ENCODE measurements at places on chromosomes 1 and 21. TPM values are rescaled to one million over a fixed set of nuclear protein-coding genes. Genes with fewer than 3 reads are reported as not detected.

- no peaks in the 10 kb centered on the region for H3K27me3 ChIP-seq
- H3K4me3 ChIP-seq: no peak overlapping the region
- no peak overlapping the region for H3K27ac ChIP-seq
- no peak for DNase-seq
These were observed 11.7 kb downstream of the FLG start for GRCh38 chr1:152313319-152313801.

GRCh38 chr1:28642056-28642846, 616 bp downstream of the TAF12 start:
- peak overlapping the region; percentile 67 for H3K4me3 ChIP-seq
- no peak for DNase-seq
- peak overlapping the region; percentile 92 for H3K27ac ChIP-seq
- H3K36me3 ChIP-seq: no peaks in the 10 kb centered on the region

GRCh38 chr1:54486907-54487306, 61.1 kb upstream of the ACOT11 start:
- no peak for DNase-seq
- H3K36me3 ChIP-seq: no peaks in the 10 kb centered on the region
- peaks cover 31% of the 10 kb centered on the region for H3K4me1 ChIP-seq
- H3K27me3 ChIP-seq: no peaks in the 10 kb centered on the region
- peak overlapping the region; percentile 81 for H3K4me3 ChIP-seq

DNA sequence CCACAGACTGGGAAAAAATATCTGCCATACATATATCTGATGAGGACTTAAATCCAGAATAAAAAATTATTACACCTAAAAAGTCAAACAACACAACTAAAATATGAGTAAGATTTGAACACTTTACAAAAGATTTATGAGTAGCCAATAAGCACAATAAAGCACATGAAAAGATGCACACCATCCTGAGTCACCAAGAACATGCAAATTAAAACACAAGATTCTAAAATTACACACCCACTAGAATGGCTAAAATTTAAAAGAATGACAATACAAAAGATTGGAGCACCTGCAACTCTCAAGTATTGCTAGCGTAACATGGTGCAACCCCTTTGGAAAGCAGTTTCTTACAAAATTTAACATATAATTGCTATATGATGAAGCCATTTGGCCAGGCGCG, 30.9 kb downstream of the DENND2C start:
- H3K36me3 ChIP-seq: no peaks in the 10 kb centered on the region
- no peaks in the 10 kb centered on the region for H3K27me3 ChIP-seq
- H3K4me1 ChIP-seq: no peaks in the 10 kb centered on the region
- no peak for DNase-seq
- H3K27ac ChIP-seq: no peak overlapping the region
- H3K4me3 ChIP-seq: no peak overlapping the region

DNA sequence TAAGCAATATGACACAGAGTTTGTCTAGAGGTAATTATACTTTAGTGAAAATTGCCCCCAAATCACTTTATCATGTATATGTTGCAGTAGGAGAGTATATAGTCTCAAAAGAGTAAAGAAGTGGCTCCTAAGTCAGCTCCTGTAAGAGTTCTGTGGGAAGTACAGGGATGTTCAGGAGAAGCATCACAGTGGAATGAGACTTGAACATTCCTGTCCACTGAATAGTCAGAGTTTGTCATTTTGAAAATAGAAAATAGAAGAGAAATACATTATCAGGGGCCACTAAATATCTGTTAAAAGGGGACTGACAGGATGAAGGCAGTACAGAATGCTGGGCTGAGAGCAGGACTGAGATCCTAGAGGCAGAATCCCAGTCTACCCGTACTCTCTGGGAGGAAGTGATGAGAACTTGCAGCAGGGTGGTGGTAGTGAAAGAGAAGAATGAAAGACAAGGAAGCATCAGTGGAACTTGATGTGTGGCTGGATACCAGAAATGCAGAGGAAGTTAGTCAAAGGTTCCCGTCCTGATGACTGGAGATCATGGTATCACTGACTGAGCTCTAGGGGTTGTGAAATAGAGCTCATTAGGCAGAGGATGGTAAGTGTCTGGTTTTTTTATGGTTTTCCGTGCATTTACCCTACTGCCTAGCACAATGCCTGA, 153.4 kb downstream of the FMN2 start:
- H3K4me3 ChIP-seq: no peak overlapping the region
- no peaks in the 10 kb centered on the region for H3K27me3 ChIP-seq
- H3K4me1 ChIP-seq: no peaks in the 10 kb centered on the region
- no peaks in the 10 kb centered on the region for H3K36me3 ChIP-seq
- H3K27ac ChIP-seq: no peak overlapping the region
- no peak for DNase-seq

GRCh38 chr1:15477646-15478212, 1.8 kb downstream of the CELA2B start:
- DNase-seq: no peak
- no peak overlapping the region for H3K27ac ChIP-seq
- no peak overlapping the region for H3K4me3 ChIP-seq
- no peaks in the 10 kb centered on the region for H3K4me1 ChIP-seq

DNA sequence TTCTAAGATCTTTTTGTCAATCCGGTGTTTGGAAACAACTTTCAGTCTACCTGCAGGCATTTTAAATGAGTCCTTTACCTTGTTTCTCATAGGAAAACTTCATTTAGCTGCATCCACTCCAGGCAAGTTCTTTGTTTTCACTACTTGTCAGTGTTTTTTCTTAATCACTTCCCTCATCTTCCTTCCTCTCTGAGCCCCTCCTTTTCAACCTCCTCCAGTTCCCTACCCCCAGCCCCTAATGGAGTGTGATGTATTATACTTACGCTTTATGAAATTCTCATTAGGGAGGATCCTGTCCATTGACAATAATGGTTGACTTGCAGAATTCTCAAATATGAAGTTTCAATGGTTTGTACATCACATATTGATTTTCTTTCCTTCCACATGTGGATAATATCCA, 62.5 kb upstream of the BACH1 start:
- no peak for DNase-seq
- no peaks in the 10 kb centered on the region for H3K27me3 ChIP-seq
- H3K27ac ChIP-seq: no peak overlapping the region

- no peaks in the 10 kb centered on the region for H3K27me3 ChIP-seq
- peak; percentile 40 for DNase-seq
- no peaks in the 10 kb centered on the region for H3K36me3 ChIP-seq
- H3K4me1 ChIP-seq: peaks cover 14% of the 10 kb centered on the region
- peak overlapping the region; percentile 99 for H3K27ac ChIP-seq
- H3K4me3 ChIP-seq: peak overlapping the region; percentile 93
These were observed 1.1 kb upstream of the SYNC start for GRCh38 chr1:32703479-32704291.

DNA sequence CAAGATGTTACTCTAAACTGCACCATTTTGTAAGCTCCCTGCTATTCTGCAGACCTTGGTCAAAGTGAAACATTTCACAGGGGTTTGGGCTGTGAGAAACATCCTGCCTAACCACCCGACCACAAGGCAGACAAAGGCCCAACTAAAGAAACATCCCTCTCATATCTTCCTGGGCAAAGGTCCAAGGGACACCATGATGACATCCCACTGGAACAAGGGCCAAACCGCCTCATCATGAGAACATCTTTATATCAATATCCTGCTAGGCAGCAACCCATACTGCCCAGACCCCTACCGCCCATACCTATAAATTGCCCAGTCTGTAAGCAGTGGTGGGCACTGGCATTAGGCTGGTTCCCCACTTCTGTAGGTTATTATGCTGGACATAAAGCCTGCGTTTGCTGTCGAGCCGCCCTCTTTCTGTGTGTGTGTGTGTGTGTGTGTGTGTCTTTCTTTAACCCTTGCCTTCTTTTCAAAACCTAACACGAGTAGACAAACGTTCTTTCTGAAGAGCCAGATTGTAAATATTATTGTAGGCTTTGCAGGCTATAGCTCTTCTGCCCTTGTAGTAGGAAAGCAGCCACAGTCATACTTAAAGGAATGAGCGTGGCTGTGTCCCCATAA, 1.0 kb upstream of the PPIE start:
- no peak for DNase-seq
- peaks cover 9% of the 10 kb centered on the region for H3K4me1 ChIP-seq
- no peaks in the 10 kb centered on the region for H3K27me3 ChIP-seq
- peaks cover 16% of the 10 kb centered on the region for H3K36me3 ChIP-seq
- no peak overlapping the region for H3K4me3 ChIP-seq
- no peak overlapping the region for H3K27ac ChIP-seq

- no peak overlapping the region for H3K4me3 ChIP-seq
- H3K36me3 ChIP-seq: no peaks in the 10 kb centered on the region
- H3K27me3 ChIP-seq: no peaks in the 10 kb centered on the region
- DNase-seq: no peak
These were observed 11.9 kb upstream of the DUSP10 start for GRCh38 chr1:221753828-221754188.

GRCh38 chr1:245693116-245693793, 538.5 kb downstream of the KIF26B start:
- H3K36me3 ChIP-seq: no peaks in the 10 kb centered on the region
- H3K27me3 ChIP-seq: no peaks in the 10 kb centered on the region
- no peak overlapping the region for H3K27ac ChIP-seq
- H3K4me1 ChIP-seq: no peaks in the 10 kb centered on the region

DNA sequence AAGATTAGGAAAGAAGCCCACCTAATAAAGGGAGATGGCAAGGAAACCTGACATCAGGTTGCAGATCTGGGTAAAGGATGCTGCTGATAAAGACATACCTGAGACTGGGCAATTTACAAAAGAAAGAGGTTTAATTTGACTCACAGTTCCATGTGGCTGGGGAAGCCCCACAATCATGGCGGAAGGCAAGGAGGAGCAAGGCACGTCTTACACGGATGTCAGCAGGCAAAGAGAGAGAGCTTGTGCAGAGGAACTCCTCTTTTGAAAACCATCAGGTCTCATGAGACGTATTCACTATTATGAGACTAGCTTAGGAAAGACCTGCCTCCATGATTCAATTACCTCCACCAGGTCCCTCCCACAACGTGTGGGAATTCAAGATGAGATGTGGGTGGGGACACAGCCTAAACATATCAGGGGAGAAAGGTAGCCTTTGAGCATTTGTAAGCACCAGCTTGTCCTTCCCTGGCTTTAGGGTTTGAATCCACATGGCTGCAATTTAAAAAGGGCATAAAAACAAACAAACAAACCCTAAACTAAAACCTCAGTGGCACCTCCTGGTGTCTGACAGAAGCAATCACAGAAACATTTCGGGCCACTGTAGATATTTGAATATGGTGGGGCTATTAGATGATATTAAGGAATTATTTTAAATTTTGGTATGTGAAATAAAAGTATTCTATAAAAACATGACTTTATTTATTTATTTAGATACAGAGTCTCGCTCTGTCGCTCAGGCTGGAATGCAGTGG, 33.1 kb downstream of the SLC2A7 start:
- no peak overlapping the region for H3K27ac ChIP-seq
- no peak for DNase-seq
- H3K4me1 ChIP-seq: no peaks in the 10 kb centered on the region
- H3K27me3 ChIP-seq: no peaks in the 10 kb centered on the region

- no peaks in the 10 kb centered on the region for H3K36me3 ChIP-seq
- H3K27me3 ChIP-seq: no peaks in the 10 kb centered on the region
- H3K4me3 ChIP-seq: no peak overlapping the region
- no peaks in the 10 kb centered on the region for H3K4me1 ChIP-seq
- H3K27ac ChIP-seq: no peak overlapping the region
These were observed 31.9 kb downstream of the PRKCZ start for GRCh38 chr1:2082064-2082463.

- H3K27ac ChIP-seq: no peak overlapping the region
- no peaks in the 10 kb centered on the region for H3K36me3 ChIP-seq
- no peak for DNase-seq
- H3K27me3 ChIP-seq: no peaks in the 10 kb centered on the region
These were observed 22.1 kb downstream of the RIPPLY3 start for GRCh38 chr21:37028570-37028969.

- no peak for DNase-seq
- H3K27ac ChIP-seq: no peak overlapping the region
- H3K36me3 ChIP-seq: no peaks in the 10 kb centered on the region
- no peaks in the 10 kb centered on the region for H3K27me3 ChIP-seq
These were observed 6.3 kb upstream of the KYAT3 start for GRCh38 chr1:88998716-88999115.

DNA sequence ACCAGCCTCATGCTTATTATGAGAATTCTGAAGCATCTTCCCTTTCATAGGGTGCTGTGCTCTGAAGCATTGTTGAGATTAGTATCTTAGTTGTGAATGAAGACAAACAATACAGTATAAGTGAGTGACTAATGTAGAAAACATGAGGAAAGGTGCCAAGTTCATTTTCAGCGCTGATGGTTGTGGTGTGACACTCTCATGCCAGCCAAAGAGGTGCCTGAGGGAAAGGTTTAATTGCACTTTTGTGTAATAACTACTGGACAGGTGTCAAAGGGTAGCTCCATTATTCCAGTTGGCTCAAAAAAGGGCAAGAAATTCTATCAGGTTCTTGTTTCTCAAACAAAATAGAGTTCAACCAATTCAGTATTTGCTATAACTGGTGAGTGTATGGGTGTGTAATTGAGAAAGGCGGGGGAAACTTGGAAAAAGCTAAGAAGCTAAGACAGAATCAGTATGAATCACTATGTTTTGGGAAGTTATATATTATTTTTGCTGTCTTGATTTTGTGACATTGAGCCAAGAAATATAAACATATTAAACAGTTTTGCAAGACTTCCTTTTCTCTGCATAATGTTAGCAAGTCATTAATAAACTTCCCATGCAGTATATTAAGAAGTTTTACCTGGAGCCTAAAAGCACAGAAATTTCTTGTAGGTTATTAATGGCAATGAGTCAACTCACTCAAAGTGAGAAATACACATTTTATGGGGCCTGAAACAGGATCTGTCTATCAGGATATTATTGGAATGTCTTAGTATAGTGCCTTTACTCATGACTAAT, 31.8 kb downstream of the KCNK2 start:
- H3K4me3 ChIP-seq: no peak overlapping the region
- no peaks in the 10 kb centered on the region for H3K27me3 ChIP-seq
- no peaks in the 10 kb centered on the region for H3K4me1 ChIP-seq
- no peak for DNase-seq

- peaks cover 28% of the 10 kb centered on the region for H3K27me3 ChIP-seq
- DNase-seq: no peak
- no peaks in the 10 kb centered on the region for H3K36me3 ChIP-seq
- no peak overlapping the region for H3K27ac ChIP-seq
- peak overlapping the region; percentile 3 for H3K4me3 ChIP-seq
- no peaks in the 10 kb centered on the region for H3K4me1 ChIP-seq
These were observed 8.1 kb downstream of the FOXD3 start for GRCh38 chr1:63330331-63330916.

- no peaks in the 10 kb centered on the region for H3K36me3 ChIP-seq
- no peaks in the 10 kb centered on the region for H3K27me3 ChIP-seq
- no peak overlapping the region for H3K4me3 ChIP-seq
- no peak overlapping the region for H3K27ac ChIP-seq
- no peak for DNase-seq
These were observed 86.9 kb downstream of the GRIK3 start for GRCh38 chr1:36947384-36947783.

RAB25 gene
- not detected for total RNA-seq

ARHGEF11 gene
- 43.5 TPM for total RNA-seq

PGLYRP4 gene
- not detected for total RNA-seq

USP1 gene
- total RNA-seq: 19.4 TPM

PTGS2 gene
- total RNA-seq: 0.53 TPM

ATP1A2 gene
- total RNA-seq: 316 TPM

PRDM16 gene
- total RNA-seq: 84.2 TPM

TFF3 gene
- total RNA-seq: not detected

GCSAML gene
- not detected for total RNA-seq

PACC1 gene
- total RNA-seq: 0.85 TPM

All from ascending aorta (tissue), 2 donors.